Renal cortex interstitium (tissue), 15 donors: ENCODE measurements at places on chromosomes 7 and 10. TPM values are rescaled to one million over a fixed set of nuclear protein-coding genes. Genes with fewer than 3 reads are reported as not detected.

DNA sequence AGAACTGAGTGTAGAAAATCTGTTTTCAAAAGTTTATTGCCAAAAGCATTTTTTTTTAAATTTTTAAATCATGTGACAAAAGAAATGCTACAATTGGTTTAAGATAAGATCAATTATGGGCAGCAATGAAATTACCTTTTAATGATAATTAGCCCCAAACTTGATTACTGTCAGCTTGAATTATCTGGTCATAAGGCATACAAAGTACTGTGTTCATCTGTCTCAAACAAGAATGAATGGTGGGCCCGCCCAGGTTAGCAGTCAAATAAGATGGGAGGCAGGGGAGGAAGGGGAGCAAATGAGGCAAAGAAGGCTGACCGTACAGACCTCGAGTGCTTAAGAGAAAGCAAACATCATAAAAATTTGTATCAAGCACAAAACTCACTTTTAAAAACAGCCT is 68.1 kb downstream of the JAZF1 start:
- no peak for DNase-seq

DNA sequence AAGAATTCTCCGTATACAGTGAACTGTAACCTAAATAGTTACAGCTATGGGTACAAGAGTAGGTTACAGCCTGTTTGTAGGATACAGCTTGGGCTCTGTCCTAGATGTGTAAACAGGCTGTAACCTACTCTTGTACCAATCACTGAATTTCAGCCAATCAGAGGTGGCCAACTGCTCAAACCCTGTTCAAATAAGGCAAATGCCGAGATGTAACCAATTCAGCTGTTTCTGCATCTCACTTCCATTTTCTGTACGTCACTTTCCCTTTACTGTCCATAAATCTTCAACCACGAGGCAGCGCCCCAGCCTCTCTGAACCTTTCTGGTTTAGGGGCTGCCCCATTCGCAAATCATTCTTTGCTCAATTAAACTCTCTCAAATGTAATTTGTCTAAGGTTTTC is 8.3 kb upstream of the MMP21 start:
- no peak for DNase-seq

- DNase-seq: no peak
These were observed 82.5 kb downstream of the DIP2C start for GRCh38 chr10:606762-607544.

DNA sequence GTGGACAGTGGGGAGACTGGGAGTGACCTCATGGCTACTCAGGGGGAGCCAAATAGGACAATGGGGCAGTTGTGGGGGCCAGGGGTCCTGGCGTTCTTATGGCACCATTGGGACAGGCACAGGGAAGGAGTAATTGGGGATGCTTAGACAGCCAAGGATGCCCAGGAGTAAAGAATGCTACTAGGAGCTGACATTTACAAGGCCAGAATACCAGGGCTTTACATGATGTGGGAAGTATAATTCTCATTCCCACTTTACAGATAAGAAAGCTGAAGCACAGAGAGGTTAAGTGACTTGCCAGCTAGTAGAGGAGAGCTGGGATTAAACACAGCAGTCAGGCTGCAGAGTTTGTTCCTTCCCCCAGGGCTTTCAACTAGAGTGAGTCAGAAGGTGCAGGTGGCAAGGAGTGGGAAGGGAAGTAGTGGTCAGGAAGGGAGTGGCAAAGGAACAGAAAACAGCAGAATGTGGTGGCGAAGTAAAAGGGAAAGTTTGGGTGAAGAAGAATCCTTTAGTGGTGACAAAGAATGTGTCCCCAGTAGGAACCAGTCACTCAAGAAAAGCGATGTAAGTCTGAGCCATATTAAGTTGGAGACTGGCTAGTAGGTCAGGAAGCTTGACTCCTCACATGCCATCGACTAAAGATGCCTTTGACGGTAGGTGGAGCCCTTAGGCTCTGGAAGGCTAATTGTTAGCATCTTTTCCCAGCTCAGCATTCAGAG is 32.8 kb downstream of the CPVL start:
- DNase-seq: no peak

DNA sequence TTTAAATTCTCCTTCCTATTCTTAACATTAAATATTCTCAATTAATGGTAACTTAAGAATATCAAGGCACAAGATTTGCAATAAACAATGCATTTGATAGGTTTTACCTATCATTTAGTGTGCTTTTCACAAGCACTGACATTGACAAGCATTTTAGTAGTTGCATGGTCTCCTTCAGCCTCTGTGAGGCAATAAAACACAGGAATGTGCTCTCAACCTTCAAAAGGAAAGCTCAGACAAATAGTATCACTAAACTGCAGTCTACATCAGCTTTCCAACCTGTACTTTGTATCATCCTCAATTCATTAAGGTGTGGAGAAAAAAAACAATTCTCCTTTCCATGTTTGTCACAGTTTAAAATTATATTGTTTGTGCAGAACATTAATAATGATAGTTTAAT is 51.1 kb upstream of the TSPAN13 start:
- DNase-seq: no peak

- peak; percentile 40 for DNase-seq
These were observed 38.3 kb downstream of the AKR1B1 start for GRCh38 chr7:134420424-134421125.

DNA sequence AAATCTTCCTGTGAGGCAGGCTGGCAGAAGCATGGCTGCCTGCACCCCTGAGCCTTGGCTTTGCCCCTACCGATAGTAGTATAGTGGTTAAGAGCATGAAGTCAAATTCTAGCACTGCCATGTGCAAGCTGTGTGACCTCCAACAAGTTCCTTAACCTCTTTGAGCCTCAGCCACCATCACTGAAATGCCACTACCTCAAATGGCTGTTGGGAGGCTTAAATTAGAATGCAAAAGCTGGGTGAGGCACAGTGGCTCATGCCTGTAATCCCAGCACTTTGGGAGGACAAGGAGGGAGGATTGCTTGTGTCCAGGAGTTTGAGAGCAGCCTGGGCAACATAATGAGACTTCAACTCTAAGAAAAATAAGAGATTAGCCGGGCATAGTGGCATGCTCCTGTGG is 8.4 kb downstream of the SFRP5 start:
- no peak for DNase-seq

- no peak for DNase-seq
These were observed 162.5 kb upstream of the CELF2 start for GRCh38 chr10:10855151-10855581.

GRCh38 chr7:102284399-102284798 is 2.3 kb upstream of the SH2B2 start:
- no peak for DNase-seq

DNA sequence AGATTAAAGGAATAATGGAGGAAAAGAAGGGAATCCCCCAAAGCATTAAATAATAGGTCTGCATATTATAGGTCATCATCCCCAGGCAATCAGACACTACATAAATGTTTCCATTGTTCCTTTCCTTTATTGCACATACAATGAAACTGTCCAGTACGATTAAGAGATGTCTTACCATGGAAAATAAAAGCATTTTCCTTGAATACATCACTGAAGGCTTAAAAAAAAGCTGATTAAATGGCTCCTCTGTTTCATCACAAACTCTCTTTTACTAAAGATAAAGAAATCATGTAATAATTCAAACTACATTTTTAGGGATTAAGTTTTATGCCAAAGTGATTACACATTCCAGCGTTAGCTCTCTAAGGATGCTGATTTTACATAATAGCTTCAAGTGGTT is 316.0 kb downstream of the AGMO start:
- DNase-seq: no peak

- DNase-seq: no peak
These were observed 21.9 kb upstream of the ANTXRL start for GRCh38 chr10:46264737-46265368.

GRCh38 chr7:130352194-130353074 is 7.8 kb downstream of the CPA5 start:
- DNase-seq: no peak

GRCh38 chr7:17939211-17939605 is 1.1 kb downstream of the SNX13 start:
- DNase-seq: peak; percentile 15

GRCh38 chr7:54811846-54812254 is 52.8 kb upstream of the SEC61G start:
- DNase-seq: no peak

GRCh38 chr7:149741629-149742028 is 31.8 kb downstream of the ZNF467 start:
- no peak for DNase-seq

DNA sequence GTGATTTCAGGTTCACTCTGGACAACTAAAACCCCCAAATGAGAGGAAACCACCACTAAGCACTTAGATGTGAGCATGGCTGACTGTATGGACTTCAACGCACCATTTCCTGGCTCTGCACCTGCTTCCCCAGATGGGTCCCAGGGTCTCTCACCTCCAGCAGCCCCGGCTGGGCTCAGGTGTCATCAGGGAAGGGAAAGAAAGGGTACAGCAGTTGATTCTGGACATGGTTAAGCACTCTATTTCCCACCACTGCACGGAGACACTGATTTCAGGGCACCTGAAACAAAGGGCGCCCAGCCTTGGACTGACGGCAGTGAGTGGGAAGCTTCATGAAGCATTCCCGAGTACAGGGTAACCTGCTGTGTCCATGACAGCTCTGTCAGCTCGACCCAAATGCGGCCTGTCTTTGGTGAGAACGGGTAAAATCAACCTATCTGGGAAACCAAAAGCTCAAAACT is 19.0 kb downstream of the FAM53B start:
- DNase-seq: no peak

DNA sequence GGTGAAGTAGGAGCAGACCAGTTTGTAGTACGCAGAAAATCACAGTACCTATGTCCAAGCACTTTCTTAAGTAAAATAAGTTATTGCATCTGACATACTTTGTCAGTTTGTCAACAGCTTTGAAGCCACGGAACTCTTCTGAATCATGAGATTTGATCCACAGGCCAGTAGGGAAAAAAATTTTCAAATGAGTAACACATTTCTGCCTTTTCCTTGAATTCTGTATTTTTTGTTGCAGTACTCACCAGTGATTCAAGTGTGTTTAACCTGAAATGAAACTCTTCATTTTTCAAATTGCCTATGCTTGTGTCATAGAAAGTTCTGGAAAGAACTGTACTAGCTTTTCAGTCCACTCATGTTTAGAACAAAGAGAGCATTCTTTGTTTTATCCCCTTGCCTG is 337.7 kb downstream of the GATA3 start:
- DNase-seq: no peak

- DNase-seq: no peak
These were observed 485.6 kb upstream of the GRM3 start for GRCh38 chr7:86158111-86158510.

DNA sequence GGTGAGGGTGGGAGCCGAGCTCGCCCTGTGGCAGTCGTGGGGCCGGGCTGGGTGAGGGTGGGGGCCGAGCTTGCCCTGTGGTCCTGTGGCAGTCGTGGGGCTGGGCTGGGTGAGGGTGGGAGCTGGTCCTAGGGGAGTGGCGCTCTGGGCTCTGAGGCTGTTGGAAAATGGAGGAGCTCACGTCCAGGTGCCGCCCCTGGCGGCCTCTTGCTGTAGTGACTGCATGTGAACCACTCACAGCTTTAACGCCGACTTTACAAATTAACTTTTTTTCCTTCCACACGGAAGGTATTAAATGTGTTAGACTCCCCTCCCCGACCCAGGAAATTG is 312.6 kb downstream of the WDR37 start:
- DNase-seq: no peak

DNA sequence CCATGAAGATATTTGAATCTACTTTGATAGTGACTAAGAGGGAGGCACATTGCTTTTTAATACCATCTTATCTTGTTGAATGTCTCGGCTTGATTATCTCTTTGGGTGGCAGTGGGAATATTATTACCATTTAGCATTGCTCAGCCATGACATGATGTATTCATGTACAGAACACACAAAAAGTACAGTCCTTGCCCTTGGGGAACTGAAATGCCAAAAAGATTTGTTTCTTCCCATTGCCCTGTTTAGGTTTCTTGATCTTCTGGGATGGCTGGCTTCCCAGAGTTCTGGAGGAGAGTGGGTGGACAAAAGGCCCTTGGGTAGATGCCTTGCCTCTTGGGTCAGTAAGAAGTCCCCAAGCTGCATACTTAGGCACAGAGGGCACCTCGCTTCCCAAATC is 23.8 kb downstream of the SUFU start:
- no peak for DNase-seq

- no peak for DNase-seq
These were observed 277.1 kb upstream of the ZNF32 start for GRCh38 chr10:43925793-43926192.

DNA sequence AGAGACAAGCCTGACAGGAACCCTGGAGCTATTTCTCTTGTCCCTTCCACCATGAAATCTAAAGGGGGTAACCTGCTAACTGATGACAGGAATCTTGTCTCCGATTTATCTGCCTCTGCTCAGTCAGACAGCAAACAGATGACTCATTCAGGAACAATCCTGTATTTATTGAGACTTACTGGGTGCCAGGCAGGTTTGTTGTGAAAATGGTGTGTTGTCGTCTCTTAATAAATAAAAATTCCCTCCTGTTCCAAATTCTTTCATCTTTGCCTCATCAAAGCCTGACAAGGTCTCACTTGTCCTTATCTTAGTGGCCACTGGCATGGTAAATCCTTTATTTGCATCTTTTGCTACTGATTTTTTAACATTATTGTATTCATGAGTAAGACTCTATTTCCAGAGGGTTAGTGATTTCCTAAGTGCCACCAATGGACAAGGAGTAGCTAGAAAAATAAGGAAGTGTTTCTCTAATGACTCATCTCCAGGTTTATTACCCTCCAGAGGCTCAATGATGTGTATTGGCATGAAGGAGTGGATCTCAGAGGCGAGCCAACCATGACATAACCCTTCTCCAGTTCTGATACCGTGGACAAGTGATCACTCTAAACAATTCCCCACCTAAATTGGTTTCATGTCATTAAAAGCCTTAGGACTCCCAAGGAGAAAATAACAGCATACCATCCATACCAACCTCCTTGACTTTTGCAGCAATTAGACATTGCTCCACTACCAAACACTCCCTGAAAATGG is 724.0 kb downstream of the GRID1 start:
- no peak for DNase-seq

The ZNF853 gene
- polyA plus RNA-seq: 18.8 TPM

The PRKAR2B gene
- polyA plus RNA-seq: 37.5 TPM

The MAGI2 gene
- 33.9 TPM for polyA plus RNA-seq

The CHST3 gene
- polyA plus RNA-seq: 19.4 TPM

The NPTX2 gene
- 3.1 TPM for polyA plus RNA-seq

The LIPJ gene
- polyA plus RNA-seq: 0.38 TPM

The PGAM2 gene
- 1.7 TPM for polyA plus RNA-seq

The EMX2 gene
- polyA plus RNA-seq: 161 TPM
